ENCODE measurements at places on chromosomes 3 and 15.

DNA sequence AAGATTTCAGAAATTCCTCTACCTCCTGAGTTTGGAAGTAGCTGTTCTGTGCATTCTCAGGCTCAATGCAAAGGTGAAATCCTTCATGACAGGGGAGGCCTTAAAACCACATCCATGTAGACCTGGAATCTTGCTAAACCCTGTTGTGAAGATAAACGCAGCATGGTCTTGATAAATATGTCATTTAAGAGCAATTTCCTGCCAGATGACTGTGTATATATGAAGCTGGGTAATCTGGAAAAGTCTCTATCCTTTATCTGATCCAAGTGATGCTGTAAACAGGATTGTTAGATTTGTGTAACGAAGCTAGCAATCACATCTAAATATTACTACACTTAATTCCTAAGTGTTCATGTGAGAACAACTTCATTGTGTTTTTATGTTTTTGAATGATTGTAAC is 9.1 kb downstream of the MCTP2 start:
- no peak for DNase-seq

DNA sequence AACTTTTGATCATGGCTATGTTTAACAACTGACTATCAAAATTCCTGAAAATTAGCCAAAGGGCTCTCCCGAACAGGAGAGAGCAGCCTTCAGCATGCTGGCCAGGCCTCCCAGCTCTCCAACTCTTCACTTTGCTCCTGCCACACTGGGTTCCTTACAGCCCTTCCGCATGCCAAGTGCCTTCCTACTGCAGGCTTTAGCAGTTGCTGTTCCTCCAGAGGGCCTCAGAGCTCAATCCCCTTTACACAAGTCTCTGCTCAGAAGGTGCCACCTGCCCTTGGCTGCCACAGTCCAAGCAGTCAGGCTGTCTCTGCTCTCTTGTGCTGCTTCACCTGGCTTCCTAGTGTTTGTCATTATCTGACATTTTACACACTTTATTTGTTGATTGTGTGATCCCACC is 553.1 kb upstream of the PPP2R3A start:
- no peak for DNase-seq

GRCh38 chr3:66038726-66039589 is at the start of gene MAGI1:
Gene MAGI1, minus strand, starts transcription at chr3:66038918. Its CDS starts 610 bp downstream, at chr3:66038308.
- DNase-seq, result no peak

GRCh38 chr3:155631323-155632019 is 113.4 kb downstream of the PLCH1 start:
- DNase-seq, result no peak

DNA sequence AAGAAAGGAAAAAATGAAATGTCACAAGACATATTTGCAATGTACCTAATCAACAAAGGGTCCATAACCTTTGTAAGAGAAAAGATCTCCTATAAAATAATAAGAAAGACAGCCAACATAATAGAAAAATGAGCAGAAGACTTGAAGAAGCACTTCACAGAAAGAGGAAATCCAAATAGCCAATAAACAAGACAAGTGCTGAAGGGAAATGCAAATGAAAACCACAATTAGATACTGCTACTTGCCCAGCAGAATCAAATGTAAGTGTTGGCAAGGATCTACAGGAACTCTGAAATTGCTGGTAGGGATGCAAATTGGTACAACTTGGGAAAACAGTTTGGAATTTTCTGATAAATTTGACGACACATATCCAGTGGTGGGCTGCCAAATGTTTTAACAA is 15.1 kb upstream of the TOPAZ1 start:
- DNase-seq, result no peak

DNA sequence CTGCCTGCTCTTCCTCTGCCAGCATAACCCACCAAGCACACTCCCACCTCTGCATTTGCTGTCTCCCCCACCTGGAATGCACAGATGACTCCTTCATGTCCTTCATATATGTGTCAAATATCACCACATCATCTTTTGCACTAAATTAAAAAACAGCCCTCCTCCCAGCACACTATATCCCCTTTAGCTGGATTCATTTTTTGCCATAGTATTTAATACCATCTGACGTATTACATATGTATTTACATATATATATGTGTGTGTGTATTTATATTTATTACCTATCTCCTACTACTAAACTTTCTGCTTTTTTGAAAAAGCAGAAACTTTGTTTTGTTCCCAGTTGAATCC is 29.4 kb upstream of the UBL7 start:
- no peak for DNase-seq

DNA sequence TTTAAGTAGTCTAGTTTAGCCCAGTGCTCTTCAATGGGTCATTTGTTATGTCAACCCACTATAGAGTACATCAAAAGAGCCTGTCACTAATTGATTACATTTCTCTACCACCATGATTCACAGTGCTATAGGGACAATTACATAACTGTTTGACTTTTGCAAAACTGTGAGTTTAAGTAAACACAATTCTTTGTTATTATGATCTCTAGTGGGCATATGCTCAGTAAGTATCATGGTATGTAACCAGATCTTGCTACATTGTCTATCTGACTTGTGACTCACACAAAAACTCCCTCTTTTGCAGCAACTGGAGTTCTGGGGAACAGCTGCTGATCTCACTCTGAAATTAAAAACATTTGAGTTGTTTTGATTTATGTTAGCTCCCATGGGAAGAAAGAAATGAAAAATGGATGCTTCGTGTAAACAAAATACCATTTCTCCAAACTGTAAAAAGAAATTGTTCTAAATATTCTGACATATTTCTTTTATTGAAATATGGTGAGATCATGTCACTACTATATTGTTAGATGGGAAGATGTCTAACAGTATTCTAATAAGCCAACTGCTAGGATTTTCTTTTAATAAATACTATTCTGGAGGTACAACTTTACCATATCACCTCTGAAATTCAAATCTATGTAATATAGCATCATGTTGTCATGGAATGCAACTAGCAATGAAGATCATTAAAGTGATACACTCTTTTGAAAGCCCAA is 470.4 kb downstream of the ROBO1 start:
- no peak for DNase-seq

- DNase-seq, result no peak
Measured at GRCh38 chr3:99602183-99602582, 36.2 kb upstream of the COL8A1 start.

DNA sequence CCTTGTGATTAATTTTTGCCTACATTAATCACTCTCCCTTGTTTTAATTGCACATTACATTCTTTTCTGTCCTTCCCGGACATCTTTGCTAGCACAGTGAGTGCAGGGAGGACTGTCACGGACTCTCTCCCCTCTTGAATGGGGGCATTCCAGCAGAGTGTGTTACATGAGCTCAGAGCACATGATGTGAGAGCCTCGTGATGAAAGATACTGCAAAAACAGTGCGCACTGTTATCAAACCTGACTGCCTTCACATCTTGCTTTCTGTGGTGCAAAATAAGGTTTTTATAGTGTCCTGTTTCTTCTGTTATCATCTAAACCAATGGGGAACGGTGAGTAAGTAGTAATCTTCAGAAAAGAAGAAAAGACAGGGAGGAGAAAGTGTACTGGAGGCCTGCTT is 167.5 kb downstream of the PGPEP1L start:
- no peak for DNase-seq
